ENCODE measurements at places on chromosomes 6 and 20. TPM values are rescaled to one million over a fixed set of nuclear protein-coding genes. Genes with fewer than 3 reads are reported as not detected.

Gene IER3
- 12.7 TPM for total RNA-seq

Gene DEFB132
- not detected for total RNA-seq

- no peak for DNase-seq
Measured at GRCh38 chr6:94052749-94053148, 633.4 kb upstream of the EPHA7 start.

DNA sequence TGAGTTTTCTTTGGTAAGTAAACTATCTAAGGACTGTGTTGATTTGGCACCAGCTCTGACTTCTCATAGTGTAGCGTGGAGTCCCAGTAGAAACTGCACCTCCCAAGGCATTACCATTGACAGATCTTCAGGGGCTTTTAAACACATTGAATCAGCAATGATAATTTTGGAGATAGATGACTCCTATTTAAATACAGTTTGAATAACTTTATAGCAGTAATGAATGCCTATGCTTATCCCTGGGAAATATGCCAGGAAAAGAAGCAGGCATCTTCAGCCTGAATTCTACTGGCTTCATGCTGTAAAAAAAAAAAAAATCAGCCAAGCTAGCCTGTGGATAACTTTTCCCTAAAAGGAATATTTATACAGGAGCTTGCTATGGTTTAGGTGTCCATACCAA is 895.9 kb downstream of the EYS start:
- no peak for DNase-seq

- no peak for DNase-seq
Measured at GRCh38 chr6:125987026-125987617, 782 bp downstream of the TRMT11 start.

- no peak for DNase-seq
Measured at GRCh38 chr6:15499125-15499524, 163.7 kb downstream of the DTNBP1 start.

DNA sequence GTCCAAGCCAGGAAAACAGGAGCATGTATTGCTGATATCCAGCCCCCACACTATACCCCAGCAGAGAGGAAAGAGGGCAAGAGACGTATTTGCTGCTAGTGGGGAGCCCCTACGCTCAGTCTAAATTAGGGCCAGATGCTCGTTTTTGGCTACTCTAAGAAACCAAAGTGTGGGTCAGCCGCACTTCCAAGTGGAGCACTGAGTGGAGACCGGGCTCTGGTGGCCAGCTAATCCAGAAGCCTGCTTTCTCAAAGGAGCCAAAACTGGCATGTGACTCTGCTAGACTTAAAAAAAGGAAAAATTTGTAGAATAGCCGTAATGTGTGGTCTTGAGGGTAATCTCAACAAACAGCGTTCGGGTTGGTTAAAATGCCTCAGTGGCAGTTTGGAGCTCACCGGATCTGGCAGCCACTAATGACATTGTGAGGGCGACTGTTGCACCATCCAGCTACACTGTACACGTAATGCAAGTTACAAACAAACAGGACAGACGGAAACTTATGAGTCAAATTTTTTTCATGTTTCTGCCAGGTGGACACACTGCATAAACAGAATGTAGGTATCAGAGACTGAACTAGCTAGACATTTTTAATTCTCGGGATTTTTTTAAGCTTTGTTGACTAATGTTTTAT is 230.9 kb downstream of the FOXC1 start:
- no peak for DNase-seq

Gene MDFI
- total RNA-seq: 1.3 TPM

- DNase-seq: no peak
Measured at GRCh38 chr6:36263390-36264000, 6.4 kb upstream of the PNPLA1 start.

DNA sequence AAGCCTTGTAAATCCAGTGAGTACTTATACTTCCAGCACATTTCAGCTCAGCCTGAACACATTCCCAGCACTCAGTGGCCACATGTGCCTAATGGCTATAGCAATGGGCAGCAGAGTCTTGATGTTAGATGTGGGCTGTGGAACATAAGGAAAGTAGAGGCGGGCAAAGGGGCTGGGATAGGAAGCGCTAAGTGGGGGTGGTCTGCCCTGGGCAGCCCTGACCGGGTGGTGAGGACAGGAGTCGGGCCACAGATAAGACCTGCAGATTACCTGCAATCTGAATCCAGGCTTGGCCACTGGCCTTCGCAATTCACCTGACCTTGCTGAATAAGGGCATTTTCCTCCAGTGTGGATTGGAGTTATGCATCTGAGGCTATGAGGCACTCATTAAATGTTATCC is 11.1 kb upstream of the HMGA1 start:
- no peak for DNase-seq

GRCh38 chr6:34104186-34104585 is 41.7 kb downstream of the GRM4 start:
- DNase-seq: no peak

Gene CGA
- 0.59 TPM for total RNA-seq

Gene MYBL2
- 0.84 TPM for total RNA-seq

GRCh38 chr6:21200134-21200870 is 393.2 kb upstream of the SOX4 start:
- no peak for DNase-seq
